ENCODE measurements at places on chromosomes 7 and 10.

- DNase-seq = no peak
Observed at GRCh38 chr7:155009570-155010157, 6.7 kb upstream of the PAXIP1 start.

- DNase-seq = peak; percentile 49
Observed at GRCh38 chr10:470339-471003, 219.0 kb downstream of the DIP2C start.

DNA sequence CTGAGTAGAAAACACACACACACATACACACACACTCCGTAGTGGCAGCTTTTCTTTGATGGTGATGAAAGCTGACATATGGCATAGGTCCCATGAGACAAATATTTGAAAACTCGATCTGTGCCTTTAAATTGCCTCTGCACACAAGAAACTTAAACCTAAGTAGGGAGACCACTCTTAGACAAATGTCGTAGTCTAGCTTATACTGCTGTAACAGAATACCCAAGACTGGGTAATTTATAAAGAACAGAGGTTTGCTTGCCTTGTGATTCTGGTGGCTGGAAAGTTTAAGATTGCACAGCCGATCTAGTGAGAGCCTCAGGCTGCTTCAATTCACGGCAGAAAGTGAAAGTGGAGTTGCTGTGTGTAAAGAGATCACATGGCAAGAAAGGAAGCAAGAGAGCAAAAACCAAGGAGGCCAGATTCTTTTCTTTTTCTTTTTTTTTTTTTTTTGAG lies 489.4 kb upstream of the SORCS1 start:
- DNase-seq = no peak

DNA sequence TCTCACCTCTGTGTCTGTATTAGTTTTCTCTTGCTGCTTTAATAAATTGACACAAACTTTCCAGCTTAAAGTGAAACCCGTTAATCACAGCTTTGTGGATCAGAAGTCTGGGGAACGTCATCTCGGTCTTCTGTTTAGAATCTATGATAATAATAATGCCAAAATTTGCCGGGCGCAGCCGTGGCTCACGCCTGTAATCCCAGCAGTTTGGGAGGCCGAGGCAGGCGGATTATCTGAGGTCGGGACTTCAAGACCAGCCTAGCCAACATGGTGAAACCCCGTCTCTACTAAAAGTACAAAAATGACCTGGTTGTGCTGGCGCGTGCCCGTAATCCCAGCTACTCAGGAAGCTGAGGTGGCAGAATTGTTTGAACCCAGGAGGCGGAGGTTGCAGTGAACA lies 8.8 kb upstream of the ZPBP start:
- no peak for DNase-seq

GRCh38 chr7:94389381-94389780 lies 5.3 kb upstream of the COL1A2 start:
- no peak for DNase-seq

DNA sequence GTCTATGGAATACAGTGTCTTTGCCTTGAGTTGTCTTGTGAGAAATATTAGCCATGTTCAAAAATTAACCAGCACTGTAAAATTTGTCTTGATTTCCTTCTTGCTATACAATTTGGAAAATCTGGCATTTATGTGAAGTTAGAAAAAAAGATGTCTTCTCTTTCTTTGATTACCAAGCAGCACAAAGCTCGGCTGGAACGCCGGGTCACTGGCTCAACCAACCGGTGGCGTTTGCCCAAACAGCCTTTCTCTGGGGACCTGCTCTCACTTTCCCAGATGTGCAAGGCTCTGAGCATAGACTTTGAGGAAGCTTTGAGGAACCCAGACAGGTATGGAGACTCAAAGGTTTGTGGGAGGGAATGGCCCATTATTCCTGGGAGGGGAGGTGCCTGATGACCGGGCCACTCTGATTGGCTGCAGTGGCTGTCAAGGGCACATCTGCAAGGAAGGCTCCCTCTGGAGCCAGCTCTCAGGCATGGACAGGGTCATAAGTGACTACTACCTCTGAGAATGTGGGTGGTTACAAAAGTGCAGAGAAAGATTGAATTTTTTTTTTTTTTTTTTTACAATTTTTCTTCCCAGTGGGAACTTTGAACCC lies 5.6 kb downstream of the BTBD16 start:
- no peak for DNase-seq

DNA sequence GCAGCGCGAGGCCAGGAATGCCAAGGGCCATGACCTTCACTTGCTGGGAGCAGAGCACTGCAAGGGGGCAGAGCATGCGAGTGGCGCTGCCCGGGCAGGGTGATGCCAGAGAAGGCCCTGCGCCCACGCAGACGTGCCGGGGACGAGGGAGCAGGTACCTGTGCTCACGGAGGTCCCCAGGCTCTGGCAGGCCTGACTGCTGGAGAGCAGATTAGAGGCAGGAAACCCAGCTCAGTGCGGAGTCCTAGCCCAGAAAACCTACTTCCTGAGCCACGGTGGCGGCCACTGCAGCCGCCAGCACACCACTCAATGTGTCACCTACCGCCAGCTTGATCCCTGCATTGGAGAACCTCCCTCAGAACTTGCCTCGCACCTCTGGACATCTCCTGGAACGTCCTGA lies 148.4 kb downstream of the MAD1L1 start:
- no peak for DNase-seq

DNA sequence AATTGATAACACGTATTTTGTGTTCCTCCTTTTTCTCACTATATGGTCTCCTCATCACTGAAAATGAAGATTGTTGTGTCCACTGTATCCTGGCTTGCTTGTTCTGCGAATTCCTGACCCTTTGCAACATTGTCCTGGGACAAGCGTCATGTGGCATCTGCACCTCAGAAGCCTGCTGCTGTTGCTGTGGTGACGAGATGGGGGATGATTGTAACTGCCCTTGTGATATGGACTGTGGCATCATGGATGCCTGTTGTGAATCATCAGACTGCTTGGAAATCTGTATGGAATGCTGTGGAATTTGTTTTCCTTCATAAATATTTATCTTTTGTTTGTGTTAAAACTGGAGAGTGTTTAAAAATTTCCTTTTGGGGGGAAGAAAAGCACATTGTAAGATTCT lies 93.7 kb downstream of the MDFIC start:
- no peak for DNase-seq

DNA sequence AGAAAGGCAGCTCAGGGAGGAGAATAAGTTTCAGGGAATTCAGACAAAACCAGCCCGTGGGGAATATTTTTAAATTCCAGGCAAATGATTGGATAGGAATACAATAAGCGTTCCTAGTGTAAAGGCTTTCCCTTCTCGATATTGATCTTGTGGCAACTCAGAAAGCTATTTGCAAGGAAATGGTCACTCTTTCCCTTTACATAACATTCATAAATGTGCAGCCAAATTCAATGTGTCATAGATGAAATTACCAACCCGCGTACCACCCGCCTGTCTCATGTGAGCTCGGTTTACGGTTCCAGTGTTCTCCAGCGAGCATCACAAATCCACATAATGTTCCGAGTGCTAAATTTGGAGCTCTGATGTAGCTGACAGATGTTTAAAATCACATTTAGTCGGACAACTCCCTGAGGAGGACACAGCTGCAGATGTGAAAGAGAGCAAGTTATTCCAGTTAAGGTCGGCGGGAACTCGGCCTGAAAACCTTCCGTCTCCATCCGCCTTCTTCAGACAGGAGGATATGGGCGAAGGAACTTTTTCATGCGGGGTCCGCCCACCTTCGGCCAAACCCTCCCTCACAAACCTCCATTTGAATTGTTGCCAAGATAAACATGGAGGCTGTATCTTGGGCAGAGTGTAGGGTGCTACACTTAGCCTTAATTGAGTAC lies 327.0 kb downstream of the RNLS start:
- no peak for DNase-seq

GRCh38 chr7:28980451-28981160 lies 22.5 kb upstream of the TRIL start:
- no peak for DNase-seq

DNA sequence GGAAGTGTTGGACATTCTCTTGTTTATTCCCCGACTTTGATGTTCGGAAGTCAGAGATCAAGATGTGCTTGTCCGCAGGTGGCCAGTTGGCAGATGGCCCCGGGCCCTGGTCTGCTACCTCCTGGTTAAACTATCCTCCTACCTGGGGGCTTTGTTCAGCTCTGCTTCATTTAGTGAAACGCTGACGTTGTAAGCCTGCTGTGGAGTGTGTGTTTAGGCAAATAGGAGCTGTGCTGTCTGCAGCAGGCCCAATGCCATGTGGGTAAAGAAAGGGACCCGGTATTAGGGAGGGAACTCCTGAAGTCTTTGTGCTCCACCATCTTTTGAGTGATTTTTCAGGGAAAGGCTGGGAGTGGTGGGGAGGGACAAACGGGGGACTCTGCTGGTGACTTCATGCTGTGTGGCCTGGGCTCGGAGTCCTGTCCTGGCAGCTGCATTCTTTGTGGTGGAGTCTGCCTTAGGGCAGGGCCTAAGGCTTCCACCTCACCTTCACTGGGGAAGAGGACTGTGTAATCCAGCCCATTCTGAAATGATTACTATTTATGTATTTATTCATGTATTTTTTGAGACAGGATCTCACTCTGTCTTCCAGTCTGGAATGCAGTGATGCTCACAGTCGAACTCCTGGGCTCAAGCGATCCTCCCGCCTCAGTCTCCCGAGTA lies 171.1 kb upstream of the KLF6 start:
- no peak for DNase-seq
